ENCODE measurements at places on chromosomes 4 and X.

DNA sequence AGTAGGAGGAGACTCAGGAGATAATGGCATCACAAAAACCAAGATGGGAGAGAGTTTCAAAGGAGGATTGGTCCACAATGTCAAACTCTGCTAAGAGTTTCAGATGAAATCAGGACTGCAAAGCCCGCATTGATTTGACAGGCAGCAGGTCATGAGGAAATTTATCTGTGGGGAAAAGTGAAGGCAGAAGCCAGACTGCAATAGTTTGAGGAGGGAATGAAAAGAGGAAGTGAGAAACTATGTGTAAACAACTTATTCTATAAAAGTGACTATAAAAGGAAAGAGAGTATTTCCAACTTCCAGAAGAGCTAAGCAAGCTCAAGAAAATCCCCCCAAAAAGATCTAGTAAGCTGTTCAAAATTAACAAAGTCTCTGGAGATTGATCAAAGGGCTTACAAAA, 66.3 kb upstream of the DGKK start:
- DNase-seq = no peak

- peak; percentile 81 for DNase-seq
Observed at GRCh38 chrX:100654261-100654660, 10.3 kb downstream of the SRPX2 start.

- DNase-seq = no peak
Observed at GRCh38 chr4:113701169-113701568, 60.4 kb downstream of the CAMK2D start.

DNA sequence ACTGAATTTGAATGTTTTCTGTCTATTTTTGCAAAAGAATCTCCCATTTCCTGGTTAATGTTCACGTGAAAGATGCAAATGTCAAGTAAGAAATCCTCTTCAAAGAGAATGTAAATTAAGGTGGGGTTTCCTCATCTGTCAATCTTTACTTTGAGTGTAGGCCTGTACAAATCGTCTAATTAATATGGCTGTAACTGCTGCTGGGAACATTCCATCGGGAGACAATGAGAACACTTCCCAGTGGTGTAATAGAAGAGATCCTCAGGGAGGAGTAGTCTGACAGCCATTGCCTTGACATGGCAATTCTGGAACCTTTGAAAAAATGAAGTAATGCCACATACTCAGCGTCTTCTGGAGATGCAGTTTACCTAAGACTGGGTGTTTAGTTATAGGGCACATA, 3.7 kb downstream of the EREG start:
- DNase-seq = no peak

- no peak for DNase-seq
Observed at GRCh38 chr4:93444860-93445259, 383.7 kb upstream of the ATOH1 start.

- DNase-seq = no peak
Observed at GRCh38 chrX:13607996-13608365, 38.6 kb downstream of the EGFL6 start.

DNA sequence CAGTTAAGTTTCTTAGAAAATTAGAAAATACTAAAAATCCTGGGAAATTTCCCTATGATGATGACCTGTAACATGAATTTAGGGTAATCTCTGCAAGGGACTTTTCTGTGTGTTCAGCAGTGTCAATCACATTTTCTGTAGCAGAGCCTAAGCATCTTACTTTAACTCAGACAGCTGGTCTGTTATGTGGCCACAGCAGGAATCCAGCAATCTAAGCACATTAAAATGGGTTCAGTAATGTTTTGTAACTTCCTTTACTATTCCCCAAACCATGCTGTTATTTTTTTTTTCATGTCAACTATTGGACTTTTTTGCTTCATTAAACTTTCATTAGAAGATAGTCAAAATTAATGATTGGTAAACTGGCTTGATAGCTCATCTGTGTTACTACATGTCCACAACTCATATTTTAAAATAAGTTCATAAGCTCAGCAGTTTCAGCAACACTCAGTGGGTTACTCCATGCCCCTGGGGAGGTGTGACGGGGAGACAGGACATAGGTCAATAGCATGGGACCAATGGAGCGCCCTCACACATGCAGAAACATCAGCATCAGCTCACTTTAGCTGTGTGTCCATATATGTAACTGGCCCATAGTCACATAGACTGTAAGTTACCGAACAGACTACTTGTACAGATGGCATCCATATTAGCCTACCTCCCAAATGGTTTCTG, 168.0 kb upstream of the PACRGL start:
- peak; percentile 4 for DNase-seq

- DNase-seq = peak; percentile 92
Observed at GRCh38 chr4:130576218-130576617, 1480.3 kb downstream of the C4orf33 start.

GRCh38 chr4:102114118-102114630, 231.1 kb downstream of the SLC39A8 start:
- no peak for DNase-seq

DNA sequence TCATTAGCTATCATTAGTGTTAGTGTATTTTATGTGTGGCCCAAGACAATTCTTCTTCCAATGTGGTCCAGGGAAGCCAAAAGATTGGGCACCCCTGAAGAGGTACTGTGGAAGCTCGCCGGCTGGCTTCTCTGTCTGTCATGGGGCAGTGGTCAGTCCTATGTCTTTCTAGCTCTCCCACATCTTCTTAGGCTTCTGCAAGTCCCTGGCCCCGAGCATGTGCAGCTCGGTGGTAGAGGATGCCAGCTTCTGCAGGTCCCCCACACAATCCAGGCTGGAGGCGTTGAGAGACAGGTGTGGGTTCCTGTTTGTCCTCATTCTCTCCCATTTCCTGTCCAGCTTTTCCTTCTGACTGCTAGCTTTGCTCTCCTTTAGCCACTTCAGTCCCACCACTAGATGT, 134.1 kb upstream of the NALF2 start:
- no peak for DNase-seq

- DNase-seq = no peak
Observed at GRCh38 chr4:60384516-60384915, 815.6 kb upstream of the ADGRL3 start.

DNA sequence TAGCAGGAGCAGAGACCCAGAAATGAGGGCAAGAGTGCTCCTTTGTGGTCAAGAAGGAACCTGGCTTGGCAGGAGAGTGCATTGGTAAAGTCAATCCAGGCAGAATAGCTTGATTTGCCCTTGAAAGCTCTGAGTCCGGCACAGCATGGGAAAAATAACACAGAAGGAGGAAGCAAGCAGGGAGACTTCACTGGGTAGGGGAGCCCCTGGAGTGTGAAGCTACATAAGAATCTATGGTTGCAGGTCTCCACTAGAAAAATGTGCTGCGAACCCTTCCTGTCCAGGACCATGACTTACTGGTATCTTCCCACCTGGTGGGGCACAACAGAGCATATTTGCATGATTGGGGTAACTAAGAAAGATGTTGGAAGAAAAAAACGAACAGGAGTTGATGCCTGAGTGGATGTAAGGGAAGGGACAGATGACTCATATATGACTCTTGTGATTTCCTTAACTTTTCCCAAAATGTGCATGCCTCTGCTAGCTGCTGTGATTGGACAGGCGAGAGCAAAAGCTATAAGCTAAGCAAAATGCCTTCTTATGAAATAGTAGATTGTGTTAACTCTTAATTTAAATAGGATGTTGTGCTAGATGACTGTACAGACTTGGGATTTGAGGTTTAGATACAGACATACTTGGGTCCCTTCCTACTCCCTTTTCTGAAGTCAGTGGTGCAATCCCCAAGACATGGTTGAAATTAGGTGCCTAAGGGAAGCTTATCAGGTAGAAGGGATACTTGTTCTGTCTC, 3.3 kb downstream of the IL13RA1 start:
- DNase-seq = peak; percentile 17

DNA sequence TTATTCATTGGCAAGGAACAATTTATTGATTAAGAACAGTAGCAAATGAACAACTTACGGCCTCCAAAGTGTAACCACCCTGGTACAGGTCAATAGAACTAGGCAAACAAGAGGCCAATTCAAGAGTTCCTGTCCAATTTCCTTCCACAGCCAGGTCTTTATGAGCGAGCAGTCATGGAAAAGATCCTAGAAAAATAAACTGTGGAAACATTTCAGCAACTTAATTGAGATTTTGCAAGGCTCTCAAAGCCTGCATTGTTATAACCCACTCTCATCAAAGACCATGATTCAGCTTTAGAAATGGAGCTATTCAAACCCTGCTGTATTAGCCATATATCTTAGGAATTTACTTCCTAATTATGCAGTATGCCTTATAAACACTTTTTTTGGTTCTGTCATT, 43.6 kb downstream of the UNC5C start:
- DNase-seq = no peak

DNA sequence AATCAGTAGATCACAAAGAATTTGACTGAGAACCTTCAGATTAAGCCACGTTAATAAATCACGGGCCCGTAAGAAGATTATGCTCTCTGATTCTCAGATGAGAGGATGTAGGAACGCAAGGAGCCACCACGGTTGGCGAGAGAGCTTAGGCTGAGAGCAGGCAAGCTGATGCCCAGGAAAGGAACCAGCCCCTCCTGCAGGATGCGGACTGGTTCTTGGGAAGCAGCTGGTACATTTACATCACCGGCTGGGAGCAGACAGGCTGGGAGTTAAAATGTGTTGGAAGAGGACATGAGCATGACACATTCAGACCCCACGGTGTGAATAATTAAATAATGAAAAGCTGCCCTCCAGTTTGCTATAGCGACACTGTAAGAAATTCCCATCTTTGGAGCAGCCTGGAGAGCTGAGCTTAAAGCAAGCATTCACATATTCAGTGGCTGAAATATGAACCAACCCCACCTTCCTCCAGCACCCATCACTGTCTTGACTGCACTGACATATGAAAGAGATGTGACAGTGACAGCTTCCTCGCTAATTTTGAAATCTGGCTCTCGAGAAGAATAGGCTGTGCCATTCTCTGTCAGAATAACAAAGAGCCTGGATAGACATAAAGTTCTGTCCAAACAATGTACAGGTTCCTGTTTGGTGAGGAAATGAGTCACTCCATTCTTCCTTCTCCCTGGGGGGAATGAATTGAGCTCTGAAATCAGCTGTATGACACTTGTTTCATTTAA, 33.1 kb downstream of the LNX1 start:
- DNase-seq = peak; percentile 86

- no peak for DNase-seq
Observed at GRCh38 chrX:46500054-46500453, 45.2 kb downstream of the ZNF674 start.

Data from NCI-H69 (cell line).